ENCODE measurements at places on chromosomes 4 and X. TPM values are rescaled to one million over a fixed set of nuclear protein-coding genes. Genes with fewer than 3 reads are reported as not detected.
A peak's percentile ranks its signal among the peaks of the same experiment; 100 is the strongest.

GRCh38 chr4:128571747-128572146, 237.8 kb upstream of the JADE1 start:
- no peak for DNase-seq

Gene MOB1B
- total RNA-seq: 12.2 TPM

GRCh38 chr4:159706704-159707103, 603.8 kb downstream of the RAPGEF2 start:
- no peak for DNase-seq

- DNase-seq: no peak
These were observed 112.1 kb downstream of the CPZ start for GRCh38 chr4:8704632-8705031.

Gene TBX22
- total RNA-seq: not detected

- DNase-seq: no peak
These were observed 4.8 kb upstream of the STBD1 start for GRCh38 chr4:76301775-76302162.

DNA sequence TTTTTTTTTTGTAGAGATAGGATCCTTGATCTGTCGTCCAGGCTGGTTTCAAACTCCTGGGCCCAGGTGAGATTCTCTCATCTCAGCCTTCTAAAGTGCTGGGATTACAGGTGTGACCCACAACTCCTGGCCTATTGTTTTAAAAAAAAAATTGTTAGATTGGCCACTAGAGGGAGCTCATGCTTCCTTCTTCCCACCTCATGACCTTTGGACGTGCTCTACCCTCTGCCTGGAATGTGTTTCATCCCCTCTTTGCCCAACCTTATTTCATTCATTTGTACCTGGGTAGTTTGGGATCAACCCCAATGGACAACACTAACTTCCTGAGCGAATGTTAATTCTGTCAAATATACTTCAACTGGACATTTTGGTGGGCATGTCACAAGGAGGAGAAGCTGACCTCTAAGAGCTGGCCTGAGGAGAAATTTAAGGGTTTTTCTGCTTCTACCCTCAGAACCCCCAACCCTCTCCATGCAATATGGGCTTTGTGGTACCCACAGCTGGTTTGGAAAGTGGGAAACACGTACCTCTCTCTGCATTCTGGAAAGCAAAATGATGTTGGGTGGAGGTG, 6.4 kb downstream of the PPEF2 start:
- DNase-seq: no peak

GRCh38 chrX:107673933-107674479, 45.7 kb downstream of the PRPS1 start:
- DNase-seq: peak; percentile 72

GRCh38 chr4:100511896-100512295, 5.9 kb downstream of the EMCN start:
- DNase-seq: no peak

GRCh38 chr4:38090455-38091246, 130.5 kb downstream of the PTTG2 start:
- no peak for DNase-seq

DNA sequence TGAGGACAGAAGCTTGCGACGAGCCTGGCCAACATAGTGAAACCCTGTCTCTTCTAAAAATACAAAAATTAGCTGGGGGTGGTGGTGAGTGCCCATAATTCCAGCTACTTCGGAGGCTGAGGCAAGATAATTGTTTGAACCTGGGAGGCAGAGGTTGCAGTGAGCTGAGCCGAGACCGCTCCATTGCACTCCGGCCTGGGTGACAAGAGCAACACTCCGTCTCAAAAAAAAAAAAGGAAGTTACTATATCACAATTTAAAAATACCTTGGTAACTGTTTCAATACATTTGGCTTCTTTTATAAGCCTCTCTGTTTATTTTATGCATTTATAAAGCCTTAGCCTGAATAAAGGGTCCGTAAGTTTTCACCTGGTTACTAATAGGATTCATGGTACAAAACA, 46.6 kb upstream of the CHRNA9 start:
- DNase-seq: no peak

DNA sequence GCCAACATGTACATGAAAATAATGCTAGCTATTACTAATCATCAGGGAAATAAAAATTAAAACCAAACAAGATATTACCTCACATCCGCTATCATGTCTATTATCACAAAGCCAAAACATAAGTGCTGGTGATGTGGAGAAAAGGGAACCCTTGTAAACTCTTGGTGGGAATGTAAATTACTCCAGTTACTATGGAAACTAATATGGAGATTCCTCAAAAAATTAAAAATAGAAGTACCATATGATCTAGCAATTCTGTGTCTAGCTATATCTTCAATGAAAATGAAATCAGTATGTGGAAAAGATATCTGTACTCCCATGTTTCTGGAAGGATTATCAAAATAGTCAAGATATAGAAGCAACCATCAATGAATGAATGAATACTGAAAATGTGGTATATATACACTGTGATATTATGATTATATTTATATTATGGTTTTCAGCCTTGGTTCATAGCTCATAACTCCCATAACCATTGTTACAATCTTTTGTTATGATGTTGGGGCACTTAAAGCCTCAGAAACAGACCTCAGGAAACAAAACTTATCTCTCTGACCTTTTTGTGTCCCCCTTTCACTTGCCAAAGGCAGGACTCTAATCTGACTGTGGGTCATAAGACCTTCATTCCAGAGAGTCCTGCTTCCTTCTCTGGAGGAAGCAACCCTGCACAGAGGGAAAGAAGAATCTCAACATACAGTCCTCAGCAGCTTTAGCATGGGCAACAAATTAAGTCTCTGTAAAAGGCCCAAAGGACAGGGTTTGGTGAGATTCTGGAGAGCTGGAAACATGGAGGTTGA, 933.2 kb downstream of the ADGRL3 start:
- no peak for DNase-seq
